ENCODE measurements at places on chromosomes 3 and 15. TPM values are rescaled to one million over a fixed set of nuclear protein-coding genes. Genes with fewer than 3 reads are reported as not detected.

PRICKLE2 gene
- 31.2 TPM for total RNA-seq

SNX33 gene
- 36.5 TPM for total RNA-seq

CLDN1 gene
- total RNA-seq = not detected

ADAMTS7 gene
- total RNA-seq = 4.0 TPM

DNA sequence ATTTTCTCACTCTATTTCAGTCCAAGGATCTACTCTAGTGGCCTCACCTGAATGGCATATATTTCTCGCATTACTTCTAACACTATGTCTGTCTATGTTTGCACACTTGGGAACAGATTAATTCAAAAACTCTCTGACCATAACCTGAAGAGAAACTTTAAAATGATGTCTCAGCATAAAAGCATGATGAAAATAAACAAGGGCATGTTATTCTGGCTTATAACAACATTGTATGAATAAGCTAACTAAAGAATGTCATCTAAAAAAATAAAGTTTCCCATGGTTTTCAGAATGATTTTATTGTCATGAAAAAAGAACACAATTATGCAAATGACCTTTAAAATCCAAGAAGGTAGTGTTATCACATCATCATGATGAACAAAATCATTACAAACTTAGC, 85.5 kb upstream of the ROBO2 start:
- no peak for DNase-seq

GRCh38 chr3:142209655-142210054, 15.7 kb downstream of the GK5 start:
- no peak for DNase-seq

DNA sequence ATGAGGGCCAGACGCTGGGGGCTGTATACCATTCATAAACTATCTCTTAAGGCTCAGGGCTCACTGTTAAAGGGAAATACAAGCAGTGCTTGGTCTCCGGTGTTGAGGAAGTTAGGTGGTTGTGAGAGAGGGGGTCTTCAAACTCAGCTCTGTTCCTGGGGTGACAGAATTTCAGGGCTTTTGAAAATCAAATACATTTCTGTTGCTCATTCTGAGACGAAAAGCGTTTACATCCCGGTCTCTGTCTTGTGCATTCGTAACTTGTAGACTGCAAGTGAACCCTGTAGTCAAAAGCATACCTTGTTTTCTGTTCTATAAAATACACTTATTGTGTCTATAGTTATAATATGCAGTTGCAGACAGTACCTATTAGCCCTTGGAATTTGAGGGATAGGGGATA, 1.7 kb downstream of the SLCO3A1 start:
- DNase-seq = no peak

- DNase-seq = no peak
Measured at GRCh38 chr15:75631935-75632334, 6.4 kb upstream of the SNUPN start.

- DNase-seq = peak; percentile 59
Measured at GRCh38 chr3:183188895-183189462, 26.4 kb upstream of the LAMP3 start.

DNA sequence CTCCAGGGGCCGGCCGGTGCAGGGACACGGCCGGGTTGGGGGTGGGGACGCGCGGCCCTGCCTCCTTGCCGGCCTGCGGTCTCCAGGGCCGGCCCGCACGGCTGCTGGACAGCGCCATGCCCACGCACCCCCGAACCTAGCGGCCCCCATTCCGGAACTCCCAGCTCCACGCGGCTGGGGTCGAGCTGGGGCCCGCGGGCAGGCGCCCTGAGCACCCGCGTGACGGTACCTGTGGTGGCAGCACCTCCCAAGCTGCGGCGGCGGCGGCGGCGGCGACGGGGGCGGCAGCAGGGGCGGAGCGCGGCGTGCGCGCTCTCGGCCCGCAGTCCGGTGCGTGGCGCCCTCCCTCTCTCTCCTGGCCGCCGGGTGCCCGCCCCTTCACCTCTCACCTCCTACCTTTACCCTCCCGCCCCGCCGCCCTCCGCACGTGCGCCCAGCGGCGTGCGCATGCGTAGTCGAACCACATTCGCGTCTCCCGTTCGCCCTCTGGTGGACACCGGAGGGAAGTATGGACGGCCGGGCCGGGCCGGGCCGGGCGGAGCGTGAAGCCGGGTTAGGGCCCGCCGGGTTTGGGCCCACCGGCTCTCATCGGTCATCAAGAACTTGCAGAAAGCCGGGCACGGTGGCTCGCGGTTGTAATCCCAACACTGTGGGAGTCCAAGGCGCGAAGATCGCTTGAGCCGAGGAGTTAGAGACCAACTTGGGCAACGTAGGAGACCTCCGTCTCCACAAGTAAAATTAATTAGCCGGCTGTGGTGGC, at the start of gene SCAP:
Gene SCAP, minus strand, starts transcription at position 372 of the 760 bp plus-strand sequence. CDS start 32,948 bp downstream, outside the sequence.
- DNase-seq = peak; percentile 97

GRCh38 chr3:64571982-64572381, 115.8 kb downstream of the ADAMTS9 start:
- no peak for DNase-seq

DNA sequence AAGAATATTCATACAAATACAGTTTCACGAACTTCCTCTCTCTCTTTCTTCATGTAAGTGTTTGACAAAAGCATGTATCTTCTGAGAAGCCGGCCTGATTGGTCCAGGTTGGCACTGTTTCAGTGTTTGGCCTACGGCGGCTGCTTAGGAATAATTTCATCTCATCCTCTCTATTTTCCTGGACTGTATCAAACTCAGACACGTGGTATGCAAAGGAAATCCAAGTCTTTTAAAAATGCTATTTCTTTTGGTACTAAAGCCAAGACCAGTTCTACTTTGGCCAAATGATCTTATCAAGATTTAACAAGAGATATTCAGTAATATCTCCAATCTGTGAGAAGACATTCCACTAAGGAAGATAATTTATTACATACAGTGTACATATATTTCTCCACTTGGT, 152.8 kb downstream of the TIGIT start:
- no peak for DNase-seq

DNA sequence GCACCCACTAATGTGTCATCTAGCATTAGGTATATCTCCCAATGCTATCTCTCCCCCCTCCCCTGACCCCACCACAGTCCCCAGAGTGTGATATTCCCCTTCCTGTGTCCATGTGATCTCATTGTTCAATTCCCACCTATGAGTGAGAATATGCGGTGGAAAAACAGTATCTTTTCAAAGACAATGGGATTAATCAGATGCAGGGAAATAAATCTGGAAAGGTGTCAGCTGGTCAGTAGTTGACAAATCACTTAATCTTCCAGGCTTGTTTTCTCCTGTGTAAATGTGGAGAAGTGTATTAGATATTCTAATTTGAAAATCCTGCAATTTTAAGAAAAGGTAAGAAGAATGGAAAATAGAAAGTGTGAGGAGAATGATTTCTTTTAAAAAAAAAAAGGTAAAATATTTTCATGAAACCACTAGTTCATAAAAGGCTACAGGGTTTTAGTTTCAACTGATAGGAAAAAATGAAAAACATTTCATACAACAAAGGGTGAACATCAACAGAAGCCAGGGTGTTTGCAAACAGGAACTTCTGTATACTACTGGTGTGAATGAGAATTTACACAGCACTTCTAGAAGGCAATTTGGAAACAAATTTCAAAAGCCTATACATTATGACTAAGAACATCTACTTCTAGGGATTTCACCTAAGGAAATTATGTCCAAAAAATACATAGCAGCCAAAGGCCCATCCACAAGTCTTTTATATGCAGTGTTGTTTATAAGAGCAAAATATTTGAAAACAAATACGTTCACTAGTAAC, 113.5 kb downstream of the CBLB start:
- no peak for DNase-seq

DNA sequence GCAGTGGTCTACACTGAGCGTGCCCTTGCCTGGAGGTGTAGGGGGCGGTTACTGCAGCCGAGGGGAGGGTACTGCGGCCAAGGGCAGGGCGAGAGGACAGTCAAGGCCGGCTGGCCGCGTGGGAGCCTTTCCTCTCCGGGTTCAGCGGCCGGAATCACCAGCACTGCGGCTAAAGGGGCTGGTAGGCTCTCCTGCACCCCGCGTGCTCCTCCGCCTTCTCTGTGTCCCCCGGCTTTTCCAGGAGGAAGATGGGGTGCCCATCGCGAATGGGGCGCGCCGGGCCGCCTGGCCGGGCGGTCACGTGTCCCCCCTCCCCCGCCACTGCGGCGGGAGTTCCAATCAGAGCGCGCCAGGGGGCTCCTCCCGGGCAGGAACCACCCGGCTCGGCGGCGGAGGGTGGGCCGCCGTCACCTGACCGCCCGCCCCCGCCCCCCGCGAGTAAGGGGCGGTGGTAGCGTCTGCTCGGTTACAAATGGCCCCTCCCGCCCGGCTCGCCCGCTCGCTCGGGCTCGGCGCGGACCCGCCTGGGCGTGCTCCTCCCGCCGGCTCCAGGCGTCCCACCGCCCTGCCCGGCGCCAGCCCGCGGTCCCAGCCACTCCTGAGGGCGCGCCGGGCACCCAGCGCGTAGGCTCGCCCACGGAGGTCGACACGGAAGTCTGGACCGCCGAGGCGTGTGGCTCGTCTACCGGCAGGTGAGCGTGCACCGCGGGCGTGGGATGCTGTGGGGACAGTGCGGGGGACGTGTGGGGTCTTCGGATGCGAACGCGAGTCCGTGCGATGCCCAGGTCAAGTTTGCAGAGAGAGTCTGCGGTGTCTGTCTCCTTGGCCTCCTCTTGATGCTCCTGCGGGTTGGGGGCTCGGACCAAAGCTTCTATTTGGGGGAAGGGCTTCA, 242.6 kb upstream of the TOPAZ1 start:
- peak; percentile 78 for DNase-seq

DNA sequence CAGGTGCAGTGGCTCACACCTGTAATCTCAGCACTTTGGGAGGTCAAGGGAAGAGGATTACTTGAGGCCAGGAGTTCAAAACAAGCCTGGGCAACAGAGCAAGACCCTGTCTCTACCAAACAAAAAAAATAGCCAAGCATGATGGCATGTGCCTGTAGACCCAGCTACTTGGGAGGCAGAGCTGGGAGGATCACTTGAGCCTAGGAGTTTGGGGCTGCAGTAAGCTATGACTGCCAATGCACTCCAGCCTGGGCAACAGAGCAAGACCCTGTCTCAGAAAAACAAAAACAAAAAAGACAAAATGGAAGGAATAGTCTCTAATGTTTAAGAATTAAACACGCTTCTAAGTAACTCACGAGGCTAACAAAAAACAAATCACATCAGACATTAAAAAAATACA, 106.5 kb downstream of the DLG1 start:
- DNase-seq = no peak

CYP1A1 gene
- not detected for total RNA-seq

DNA sequence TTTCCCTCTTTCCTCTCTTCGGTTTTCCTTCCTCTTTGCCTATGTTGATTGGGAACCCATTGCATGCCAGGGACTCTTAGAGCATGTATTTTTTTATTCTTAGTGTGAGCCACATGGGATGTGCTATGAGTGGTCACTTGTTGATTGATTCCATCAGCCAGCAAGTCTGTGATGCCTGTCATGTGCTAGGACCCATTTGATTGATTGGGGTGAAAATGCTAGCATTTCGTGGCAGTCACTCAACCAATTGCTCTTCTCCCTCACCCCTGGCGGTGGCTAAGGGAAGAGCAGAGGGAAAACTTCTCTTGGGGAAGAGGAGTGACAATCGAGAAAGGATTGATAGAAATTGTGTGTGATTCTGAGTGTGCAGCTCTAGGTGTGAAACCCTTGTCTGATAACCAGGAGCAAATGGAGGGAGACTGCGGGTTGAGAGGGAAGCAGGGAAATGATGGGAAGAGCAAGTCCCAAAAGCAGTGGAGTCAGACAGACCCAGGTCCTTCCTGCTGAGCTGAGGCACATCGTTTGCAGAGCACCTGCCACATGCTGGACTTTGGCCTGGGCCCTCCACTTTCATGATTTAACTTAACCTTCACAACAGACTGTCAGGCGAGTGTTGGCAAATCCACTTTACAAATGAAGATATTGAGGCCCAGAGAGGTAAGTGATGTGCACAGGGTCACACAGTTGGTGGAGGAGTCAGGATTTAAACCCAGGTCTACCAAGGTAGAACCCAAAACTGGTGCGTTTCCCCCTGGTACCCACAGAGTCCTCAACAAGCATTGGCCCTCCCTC, 40.0 kb downstream of the SLC6A11 start:
- DNase-seq = no peak

GRCh38 chr3:31184261-31185061, 290.0 kb upstream of the GADL1 start:
- DNase-seq = no peak

- DNase-seq = no peak
Measured at GRCh38 chr3:195384952-195385351, 57.9 kb downstream of the ACAP2 start.

SOX2 gene
- 4.1 TPM for total RNA-seq

- DNase-seq = no peak
Measured at GRCh38 chr15:48289628-48290027, 41.6 kb upstream of the DUT start.

FBXW12 gene
- total RNA-seq = not detected

DNA sequence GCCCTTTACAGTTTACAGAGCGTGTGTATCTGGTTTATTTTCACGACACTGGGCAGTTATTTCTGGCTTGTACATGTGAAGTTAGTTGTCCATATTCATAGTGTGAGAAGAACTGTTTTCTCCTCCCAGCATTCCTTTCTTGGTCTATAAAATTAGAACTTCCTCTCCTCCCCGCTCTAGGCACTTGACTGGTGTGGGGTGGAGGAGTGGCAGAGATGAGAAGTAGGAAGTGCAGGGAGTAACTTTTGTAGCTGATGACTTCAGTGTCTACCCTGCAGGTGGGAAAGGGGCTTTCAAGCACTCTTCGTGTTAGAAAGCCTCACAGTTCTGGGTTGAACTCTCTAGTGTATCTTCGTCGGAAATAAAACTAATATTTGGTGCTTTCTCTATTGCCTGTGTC, 13.4 kb downstream of the APOD start:
- DNase-seq = no peak

- no peak for DNase-seq
Measured at GRCh38 chr3:115100806-115101205, 46.3 kb downstream of the ZBTB20 start.

- peak; percentile 48 for DNase-seq
Measured at GRCh38 chr3:165464736-165465135, 268.6 kb upstream of the SLITRK3 start.

DNA sequence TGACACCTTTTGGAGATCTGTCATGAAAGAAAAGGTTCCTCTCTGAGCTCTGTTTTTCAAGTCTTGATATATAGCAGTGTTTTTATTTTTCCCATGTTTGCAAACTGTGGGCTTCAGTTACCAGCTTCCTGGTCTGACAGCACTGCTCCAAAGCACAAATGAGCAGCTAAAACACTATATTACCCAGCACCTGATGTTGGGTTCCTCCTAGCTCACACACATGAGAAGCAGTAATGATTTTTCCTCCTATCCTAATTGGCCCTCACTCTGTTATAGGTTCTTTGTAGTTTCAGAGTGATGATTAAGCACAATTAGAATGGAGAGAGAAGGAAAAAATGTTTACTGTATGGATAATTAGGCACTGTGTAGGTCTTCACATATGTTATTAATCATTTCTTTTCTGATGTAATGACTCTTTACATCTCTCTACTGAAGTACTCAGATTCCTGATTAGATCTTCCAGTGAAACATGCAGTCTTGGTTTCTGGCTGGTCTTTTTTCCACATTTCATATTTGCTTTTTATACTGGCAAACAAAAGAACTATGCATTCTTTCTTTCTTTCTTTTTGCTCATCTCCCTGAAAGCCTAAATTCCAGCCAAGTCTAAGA, 939.7 kb downstream of the NSUN3 start:
- DNase-seq = peak; percentile 13

PP2D1 gene
- not detected for total RNA-seq

GRCh38 chr3:36215241-36215640, 165.1 kb upstream of the STAC start:
- no peak for DNase-seq

Data from stomach (tissue), 19 donors.